ENCODE measurements at places on chromosomes 6 and 20.

- no peak for DNase-seq
Observed at GRCh38 chr6:82178077-82178758, 69.3 kb downstream of the IBTK start.

DNA sequence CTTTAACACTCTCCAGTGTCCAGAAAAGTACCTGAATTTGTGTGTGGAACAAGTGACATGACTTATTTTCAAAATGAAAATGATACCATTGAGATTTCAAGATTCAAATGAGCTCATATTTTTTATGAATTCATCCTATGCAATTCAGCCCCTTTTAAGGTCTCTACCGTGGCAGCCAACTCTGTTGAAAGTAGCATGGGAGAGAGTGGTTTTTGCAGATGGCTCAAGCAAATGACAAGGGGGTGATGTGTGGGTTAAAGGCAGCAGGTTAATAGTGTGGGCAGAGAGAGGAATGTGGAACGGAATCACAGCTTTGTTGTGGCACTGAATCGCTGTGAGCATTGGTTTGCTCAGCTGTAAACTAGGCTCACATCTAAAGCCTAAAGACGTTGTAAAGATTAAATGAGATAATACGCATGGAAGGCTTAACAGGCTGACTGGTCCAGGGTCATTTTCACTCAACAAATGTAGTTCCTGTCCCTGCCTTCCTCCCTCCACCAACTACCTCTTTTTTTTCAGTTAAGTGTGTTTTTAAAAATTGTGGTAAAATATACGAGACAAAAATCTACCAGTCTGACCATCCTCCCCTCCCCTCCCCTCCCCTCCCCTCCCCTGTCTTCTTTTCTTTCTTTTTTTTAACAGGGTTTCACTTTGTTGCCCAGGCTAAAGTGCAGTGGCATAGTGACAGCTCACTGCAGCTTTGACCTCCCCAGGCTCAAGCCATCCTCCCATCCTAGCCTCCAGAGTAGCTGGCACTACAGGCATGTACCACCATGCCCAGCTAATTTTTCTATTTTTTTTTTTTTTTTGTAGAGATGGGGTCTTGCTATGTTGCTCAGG lies 114.7 kb upstream of the ZNF217 start:
- no peak for DNase-seq

DNA sequence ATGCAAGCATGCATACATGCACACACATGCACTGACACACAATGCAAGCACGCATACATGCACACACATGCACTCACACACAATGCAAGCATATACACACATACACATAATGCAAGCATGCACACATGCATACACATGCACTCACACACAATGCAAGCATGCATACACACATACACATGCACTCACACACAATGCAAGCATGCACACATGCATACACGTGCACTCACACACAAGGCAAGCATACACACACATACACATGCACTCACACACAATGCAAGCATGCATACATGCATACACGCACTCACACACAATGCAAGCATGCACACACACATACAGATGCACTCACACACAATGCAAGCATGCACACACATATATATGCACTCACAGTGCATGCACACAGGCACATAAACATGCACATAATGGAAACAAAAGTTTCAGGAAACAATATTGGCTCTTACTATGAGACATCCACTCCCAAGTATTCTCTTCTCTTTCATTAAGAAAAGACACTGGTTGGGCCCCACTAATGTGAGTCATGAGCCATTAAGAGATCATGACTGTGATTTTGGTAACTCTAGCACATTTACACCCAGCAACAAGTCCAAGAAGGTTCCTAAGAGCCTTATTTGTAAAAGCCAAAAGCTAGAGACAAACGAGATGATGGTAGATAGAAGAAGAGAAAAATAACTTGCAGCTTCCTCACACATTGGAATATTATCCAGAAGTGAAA lies 22.2 kb downstream of the APCDD1L start:
- DNase-seq, result no peak

- DNase-seq, result no peak
Observed at GRCh38 chr6:21024616-21025015, 490.4 kb downstream of the CDKAL1 start.

DNA sequence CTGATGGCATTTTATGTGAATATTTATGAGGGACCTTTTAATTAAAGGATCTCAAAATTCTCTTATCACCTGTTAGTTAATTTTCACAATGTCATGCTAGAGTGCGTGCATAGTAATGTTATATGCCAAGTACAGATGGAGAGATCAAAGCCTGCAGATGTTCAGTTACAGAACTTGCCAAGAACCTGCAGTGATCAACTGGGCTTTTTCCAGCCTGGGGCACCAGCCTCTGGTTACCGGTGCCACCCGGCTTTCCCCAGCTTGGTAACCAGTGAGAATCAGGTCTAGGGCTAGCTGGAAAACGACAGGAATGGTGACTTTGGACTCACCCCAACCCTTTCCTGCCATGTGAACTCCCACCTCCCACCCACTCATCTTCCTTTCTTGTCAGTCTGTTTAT lies 91.8 kb downstream of the CAP2 start:
- no peak for DNase-seq

DNA sequence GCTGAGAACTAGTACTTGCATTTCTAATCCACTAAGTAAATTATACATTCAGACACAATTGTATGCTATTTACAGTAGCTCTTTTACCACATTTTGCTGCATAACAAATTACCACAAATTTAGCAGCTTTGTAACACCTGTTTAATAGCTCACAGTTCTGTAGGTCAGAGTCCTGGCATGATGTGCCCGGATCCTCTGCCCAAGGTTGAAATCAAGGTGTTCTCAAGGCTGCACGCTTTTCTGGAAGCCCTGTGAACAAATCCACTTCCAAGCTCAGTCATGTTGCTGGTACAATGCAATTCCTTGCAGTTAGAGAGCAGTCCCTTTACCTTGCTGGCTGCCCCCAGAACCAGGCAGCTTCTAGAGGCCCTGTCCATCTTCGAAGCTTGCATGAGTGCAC lies 716.0 kb downstream of the HACE1 start:
- DNase-seq, result no peak

- DNase-seq, result no peak
Observed at GRCh38 chr6:136403110-136403980, 113.7 kb upstream of the BCLAF1 start.

DNA sequence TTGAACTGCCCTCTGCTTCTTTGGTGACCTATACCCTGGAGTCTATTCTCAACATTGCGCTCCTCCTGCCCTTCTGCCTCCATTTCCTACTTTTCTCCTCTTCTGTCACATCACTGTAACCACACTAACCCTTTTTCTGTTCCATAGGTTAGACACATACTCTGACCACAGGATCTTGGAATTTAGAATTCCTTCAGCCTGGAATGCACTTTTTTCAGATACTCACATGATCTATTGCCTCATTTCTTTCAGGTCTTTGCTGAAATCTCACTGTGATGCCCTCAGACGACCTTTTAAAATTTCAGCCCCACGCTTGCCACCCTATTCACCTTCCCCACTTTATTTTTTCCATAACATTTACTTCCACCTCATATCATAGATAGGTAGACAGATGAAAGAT lies 5.1 kb downstream of the VNN1 start:
- no peak for DNase-seq

GRCh38 chr6:158287047-158287446 lies 25.2 kb upstream of the TULP4 start:
- DNase-seq, result no peak

- no peak for DNase-seq
Observed at GRCh38 chr6:155765275-155766194, 309.9 kb upstream of the NOX3 start.

- DNase-seq, result no peak
Observed at GRCh38 chr20:62696989-62697388, 11.6 kb upstream of the NTSR1 start.

DNA sequence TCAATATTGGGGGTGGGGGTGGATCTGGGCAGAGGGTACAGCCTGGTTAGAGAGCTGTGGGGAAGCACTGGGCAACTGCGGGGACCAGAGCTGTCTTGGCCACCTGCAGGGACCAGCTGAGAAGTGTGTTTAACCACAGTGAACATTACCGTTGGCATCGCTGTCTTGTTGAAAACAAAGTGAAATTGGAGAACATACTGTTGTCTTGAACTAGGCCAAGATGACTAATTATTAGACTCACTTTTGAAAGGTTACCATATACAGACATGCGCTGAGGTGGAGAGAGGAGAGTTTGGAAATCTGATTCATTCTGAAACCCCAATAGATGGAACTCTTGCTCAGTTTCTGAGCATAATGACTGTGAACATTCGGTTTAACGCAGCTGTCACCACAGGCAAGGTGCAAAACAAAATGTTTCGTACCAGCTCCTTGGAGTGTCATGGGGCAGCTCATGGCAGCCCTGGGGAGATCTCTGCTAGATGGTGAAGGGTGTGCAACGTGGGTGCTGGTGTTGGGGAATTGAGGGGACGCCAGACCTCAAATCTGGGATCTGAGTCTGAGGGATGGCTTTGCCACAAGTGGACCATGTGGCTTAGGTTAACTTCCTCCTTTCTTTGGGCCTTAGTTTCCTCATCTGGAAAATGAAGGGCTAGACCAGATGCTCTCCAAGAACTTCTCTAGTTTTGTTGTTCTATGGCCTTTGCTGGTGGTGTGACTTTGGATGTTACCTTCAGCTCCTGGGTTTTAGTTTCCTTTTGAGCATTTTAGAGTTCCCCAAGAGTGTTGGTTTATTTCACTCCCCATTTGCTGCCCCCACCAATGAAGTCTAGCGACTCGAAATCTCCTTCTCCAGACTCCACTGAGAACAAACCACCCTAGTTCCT lies 24.6 kb upstream of the GTSF1L start:
- DNase-seq, result no peak

DNA sequence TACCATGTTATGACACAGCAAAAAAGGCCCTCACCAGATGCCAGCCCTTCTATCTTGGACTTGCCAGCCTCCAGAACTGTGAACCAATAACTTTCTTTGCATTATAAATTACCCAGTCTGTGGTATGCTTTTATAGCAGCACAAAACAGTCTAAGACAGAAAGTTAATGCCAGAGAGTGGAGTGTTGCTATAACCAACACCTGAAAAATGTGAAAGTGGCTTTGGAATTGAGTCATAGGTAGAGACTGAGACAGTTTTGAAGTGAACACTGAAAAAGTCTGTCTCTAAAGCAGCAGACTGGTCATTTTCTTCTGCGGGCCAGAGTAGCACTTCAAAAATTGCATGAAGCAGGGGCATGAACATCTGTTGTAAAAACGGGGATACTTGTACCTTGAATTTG lies 28.0 kb upstream of the ASIP start:
- DNase-seq, result no peak

DNA sequence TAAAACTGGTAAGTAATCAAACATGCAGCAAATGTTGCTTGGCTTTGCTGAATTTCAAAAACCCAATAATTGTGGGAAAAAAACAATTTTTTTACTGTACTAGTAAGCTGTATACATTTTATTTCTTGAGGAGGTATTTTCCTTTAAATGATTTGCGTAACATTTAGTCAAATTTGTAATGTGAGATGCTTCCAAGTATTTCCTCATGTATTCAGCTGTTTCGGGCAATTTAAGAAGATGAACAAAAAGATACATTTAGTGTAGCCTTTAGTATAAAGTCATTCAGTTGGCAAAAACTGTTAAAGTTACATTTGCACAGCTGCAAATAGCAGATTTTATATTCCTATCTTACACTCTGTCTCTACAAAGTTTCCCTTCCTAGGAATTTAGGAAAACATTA lies 186.1 kb upstream of the SCGN start:
- DNase-seq, result no peak

GRCh38 chr6:11828262-11828870 lies 49.8 kb upstream of the ADTRP start:
- no peak for DNase-seq

DNA sequence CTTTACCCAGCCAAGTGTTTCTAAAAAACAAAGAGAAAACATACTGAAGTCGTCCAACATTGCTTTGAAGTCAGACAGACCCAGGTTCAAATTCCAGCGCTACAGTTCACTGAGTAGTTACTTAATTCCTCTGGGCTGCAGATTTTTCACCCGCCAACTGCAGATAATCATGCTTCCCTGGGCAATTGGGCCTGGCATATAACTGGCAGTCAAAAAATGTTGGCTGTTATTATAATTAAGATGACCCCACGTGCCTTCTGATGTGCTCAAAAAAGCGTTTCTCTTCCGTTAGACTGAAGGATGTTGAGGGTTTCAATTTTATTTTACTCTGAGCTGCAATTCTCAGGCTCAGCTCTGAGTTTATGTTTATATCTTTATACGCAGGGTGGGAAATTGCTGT lies 156.1 kb upstream of the CITED2 start:
- no peak for DNase-seq

DNA sequence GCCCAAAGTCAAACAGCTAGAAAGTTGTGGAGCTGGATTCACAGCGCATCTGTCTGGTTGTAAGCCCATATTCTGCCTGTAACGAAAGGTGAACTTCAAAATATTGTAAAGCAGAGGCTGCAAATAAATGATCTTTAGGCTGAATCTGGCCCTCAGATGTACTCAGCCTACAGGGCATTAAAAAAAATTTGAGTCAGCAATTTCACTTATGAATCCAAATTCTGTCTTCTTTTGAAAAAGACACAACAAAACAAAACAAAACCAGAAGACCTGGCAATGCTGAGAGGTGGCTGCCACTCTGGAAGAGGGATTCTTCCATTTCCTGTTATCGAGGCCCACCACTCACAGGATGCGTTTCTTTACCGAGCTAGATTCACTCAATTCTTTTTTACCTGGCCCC lies 7.1 kb downstream of the LAMA4 start:
- no peak for DNase-seq

- DNase-seq, result no peak
Observed at GRCh38 chr6:148021699-148022098, 320.9 kb upstream of the SASH1 start.
